Glomerular endothelial cell (primary cell): ENCODE measurements at places on chromosomes 7 and 10. TPM values are rescaled to one million over a fixed set of nuclear protein-coding genes. Genes with fewer than 3 reads are reported as not detected.

GRCh38 chr10:131974034-131974817, 7.5 kb downstream of the BNIP3 start:
- DNase-seq: no peak

The SPDYE3 gene
- total RNA-seq: not detected in 2 replicates

The TDRD1 gene
- total RNA-seq: 0.06 TPM in 1 of 2 replicates, not detected in the other

The GHRHR gene
- total RNA-seq: not detected in 2 replicates

DNA sequence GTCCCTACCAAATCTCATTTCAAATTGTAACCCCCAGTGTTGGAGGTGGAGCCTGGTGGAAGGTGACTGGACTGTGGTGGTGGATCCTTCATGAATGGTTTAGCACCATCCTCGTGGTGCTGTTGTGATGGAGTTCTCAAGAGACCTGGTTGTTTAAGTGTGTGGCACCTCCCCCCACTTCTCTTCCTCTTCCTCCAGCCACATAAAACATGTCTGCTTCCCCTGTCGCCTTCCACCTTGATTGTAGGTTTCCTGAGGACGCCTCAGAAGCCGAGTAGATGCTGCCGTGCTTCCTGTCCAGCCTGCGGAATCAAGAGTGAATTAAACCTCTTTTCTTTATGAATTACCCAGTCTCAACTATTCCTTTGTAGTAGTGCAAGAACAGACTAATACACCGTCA, 21.0 kb downstream of the GRB10 start:
- no peak for DNase-seq

DNA sequence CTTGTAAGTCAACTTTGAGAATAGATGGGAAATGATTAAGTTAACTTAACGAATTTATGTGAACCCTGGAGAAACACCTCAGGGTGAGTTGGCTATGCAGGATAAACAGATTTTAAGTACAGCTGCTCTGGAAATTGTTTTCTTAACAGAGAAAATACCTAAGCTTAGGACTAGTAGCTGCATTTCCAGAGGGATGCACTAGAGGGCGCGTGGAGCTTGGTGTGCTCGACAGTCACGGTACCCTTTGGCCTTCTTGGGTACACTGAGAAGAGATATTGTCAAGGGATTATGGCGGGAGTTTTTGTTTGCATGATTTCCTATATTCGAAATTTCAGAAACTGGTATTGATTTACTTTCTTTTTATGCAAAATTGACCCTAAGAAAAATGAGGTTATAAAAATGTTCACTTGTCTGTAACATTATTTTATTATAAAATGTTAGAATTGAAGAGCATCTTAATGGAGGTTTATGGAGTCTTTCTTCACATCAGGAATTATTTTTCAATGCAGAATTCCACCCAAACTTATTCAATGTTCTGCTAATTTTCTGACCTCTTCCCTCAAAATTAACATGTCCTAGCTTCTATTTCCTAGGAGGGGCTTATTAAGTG, 58.4 kb upstream of the MYO3A start:
- peak; percentile 10 for DNase-seq

DNA sequence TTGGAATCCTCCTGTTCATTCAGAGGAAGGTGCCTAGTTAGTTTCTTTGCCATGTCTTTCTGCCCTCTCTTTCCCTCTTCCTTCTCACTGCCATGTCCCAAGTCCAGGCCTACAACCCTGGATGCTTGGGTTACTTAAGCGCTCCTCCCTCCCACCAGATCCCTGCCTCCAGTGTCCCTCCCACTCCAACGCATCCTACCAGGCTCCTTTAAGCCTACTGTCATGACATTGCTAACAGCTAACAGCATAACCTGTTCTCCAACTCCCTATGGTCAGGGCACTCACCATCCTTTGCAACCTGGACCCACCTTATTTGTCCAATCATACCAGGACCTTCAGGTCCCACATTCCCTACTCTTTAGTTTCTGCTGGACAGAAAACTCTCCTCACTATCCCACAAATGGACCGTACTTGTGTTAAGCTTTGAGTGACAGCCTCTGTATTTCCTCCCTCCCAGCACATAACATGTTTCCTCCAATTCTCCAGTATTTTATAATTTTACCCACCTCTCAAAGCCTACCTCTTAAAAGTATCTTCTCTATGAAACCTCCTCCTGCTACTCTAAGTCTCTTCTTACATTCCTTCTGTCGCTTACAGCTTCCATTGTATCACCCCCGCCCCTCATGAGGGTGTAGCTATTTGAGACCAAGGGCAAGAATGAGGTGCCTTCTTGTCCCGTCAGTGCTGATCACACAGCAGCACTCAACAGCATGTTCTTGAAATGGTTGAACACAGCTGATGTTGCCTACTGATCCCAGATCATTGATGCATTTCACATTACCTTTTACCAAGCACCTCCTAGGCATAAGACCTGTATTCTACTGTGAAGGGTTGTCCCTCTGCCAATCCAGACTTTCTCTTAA, 1.7 kb downstream of the BLNK start:
- DNase-seq: no peak

GRCh38 chr10:58577437-58577777, 64.7 kb downstream of the BICC1 start:
- no peak for DNase-seq

GRCh38 chr10:184911-185310, 49.7 kb downstream of the ZMYND11 start:
- no peak for DNase-seq

- DNase-seq: no peak
Observed at GRCh38 chr10:103842605-103843004, 12.8 kb downstream of the SH3PXD2A start.

DNA sequence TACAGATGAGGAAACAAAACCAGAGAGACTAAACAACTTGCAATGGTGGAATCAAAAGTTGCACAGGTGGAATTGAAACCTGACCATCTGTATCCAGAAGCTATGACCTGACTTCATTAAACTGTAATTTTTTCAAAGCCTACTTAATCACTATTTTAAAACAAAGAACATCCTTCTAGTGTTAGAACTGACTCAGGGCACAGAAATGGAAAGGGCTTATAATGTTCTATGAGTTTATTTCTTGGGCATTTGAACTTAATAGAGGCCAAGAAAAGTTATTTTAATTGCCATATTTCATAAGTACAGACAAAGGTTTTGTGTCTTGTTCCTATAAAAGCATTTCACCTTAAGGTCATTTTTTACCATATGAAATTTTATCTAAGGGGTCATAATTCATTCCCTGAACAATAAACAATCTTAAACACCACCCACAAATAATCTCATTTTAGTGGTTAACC, 8.8 kb downstream of the ITGB1 start:
- DNase-seq: no peak
